ENCODE measurements at places on chromosomes 2 and 18.

DNA sequence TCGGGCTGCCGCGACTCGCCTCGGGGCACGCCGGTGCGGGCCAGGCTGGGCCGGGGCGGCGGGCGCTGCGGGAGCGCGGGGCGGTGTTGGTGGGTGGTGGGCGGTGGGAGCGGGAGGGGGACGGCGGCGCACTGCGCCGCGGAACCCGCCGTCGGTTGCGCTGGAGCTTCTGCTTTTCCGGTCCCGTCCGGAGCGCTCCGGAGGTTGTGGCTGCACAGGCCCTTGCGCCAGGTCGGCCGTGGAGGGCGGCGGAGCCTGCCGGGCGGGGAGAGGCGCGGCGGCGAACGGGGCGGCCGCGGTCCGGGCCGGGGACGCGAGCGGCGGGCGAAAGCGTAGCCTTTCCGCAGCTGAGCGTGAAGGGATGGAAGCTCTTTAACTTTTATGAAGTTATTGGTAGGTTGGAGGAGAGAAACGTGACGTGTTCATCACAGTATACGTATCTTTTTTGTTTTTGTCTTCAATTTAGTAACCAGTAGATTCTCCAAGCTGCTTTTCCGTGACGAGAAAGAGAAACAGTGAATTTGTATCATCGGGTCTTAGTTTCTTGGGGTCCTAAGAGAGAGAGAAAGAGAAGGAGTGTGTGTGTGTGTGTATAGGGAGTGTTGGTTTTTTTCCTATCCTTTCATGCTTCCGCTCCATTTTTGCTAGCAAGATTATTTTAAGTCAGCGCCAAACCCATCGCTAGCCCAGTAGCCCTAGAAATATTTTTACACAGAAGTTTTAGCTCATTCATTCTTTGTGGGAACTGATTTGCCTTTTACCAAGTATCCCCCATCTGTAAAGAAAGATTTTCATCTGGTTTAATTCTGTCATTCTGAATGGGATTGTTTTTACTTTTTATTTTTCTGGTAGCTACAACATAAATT, 535 bp downstream of the ATG4B start:
- DNase-seq = peak; percentile 35

DNA sequence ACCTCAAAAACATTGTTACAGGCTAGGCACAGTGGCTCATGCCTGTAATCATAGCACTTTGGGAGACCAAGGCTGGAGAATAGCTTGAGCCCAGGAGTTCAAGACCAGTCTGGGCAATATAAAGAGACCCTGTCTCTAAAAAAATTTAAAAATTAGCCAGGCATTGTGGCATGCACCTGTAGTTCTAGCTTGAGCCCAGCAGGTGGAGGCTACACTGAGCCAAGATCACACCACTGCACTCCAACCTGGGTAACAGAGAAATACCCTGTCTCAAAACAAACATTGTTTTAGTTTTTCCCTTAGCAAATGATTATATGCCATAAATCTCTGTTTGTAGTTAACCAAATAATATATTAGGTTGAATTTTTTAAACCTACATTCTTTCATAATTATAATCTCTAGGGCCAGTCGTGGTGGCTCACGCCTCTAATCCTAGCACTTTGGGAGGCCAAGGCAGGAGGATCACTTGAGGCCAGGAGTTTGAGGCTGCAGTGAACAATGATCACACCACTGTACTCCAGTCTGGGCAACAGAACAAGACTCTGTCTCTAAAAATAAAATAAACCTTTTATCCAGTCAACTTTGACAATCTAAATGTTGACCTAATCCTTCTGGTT, 13.3 kb upstream of the CYP20A1 start:
- no peak for DNase-seq

DNA sequence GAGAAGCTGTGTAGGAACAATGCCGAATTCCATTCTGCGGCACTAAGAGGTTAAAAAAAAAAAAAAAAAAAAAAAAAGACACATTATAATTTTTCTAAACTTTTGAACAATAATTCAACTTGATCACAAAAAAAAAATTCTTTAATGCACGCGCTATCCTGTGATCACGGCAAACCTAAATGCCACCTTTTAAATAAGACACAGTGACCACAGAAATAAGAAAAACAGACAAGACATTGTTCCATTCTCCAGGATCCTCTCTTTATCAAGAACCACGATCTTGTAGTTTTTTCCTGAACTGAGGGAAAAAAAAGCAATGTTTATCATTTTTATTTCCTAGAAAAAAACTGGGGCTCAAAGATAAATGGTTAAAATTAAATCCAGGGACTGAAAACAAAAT, 9.4 kb downstream of the SUCLG1 start:
- no peak for DNase-seq

DNA sequence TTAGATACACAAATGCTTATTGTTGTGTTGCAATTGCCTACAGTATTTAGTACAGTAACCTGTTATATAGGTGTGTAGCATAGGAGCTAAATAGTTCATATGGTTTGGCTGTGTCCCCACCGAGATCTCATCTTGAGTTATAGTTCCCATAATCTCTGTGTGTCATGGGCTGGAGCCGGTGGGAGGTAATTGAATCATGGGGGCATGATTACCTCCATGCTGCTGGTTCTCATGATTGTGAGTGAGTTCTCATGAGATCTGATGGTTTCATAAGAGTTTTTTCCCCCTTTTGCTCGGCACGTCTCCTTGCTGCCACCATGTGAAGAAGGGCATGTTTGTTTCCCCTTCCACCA, 190.5 kb upstream of the SESTD1 start:
- no peak for DNase-seq

DNA sequence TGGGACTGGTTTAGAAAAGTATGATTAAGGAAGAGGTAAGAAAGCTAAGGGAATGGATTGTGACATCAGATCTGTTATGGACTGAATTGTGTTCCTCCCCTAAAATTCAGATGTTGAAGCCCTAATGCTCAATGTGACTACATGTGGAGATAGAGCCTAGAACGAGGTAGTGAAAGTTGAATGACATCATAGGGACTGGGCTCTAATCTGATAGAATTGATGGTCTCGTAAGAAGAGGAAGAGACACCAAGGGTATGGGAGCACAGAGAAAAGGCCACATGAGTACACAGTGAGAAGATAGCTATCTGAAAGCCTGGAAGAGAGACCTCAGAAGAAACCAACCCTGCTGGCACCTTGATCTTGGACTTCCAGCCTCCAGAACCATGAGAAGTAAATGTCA, 178.3 kb downstream of the TRIB2 start:
- no peak for DNase-seq

DNA sequence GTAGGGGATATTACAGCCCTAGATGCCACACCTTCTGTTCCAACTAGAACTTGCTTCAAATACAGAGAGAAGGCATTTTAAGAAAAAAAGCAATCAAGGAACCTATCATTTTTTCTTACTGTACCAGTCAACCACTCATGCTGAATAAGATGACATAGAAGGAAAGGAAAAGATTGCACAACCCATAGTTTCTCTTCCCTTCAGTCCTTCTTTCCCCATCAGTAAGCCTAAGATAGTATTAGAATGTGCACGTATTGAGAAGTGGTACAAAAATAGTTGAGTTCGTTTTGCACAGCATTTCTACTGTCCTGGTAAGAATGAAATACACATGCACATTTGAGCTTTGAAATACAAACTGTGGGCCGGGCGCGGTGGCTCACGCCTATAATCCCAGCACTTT, 27.0 kb upstream of the HK2 start:
- no peak for DNase-seq

Measured in stimulated activated CD8-positive, alpha-beta memory T cell treated with anti-CD3 and anti-CD28 coated beads, Interleukin-7, amount 100 ng/mL, for 24 hours (primary cell).